Upper lobe of right lung (tissue), 1 donor: ENCODE measurements at places on chromosomes 7 and 10.

GRCh38 chr10:124916098-124916584 is 25.8 kb upstream of the ZRANB1 start:
- DNase-seq: no peak

DNA sequence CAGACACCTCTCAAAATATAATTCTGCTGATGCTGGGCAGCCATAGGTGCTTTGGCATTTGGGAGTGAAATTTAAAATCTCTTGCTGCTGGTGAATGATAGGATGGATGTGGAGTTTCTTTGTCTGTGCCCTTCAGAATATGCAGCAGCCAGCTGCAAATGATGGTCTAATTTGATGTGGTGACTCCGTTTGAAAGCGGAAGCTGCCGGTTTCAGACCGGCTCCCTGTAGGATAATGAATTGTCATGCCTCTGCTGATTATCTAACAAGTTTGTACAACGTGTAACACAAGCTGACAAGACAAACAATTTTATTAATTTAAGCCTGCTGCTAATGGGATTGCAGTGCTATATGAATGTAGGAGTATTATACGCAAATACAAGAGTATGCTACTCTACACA is 103.5 kb downstream of the SND1 start:
- DNase-seq: no peak

GRCh38 chr7:52161483-52161882 is 844.9 kb upstream of the COBL start:
- no peak for DNase-seq

GRCh38 chr10:78432583-78432982 is 398.9 kb downstream of the RPS24 start:
- no peak for DNase-seq

GRCh38 chr10:123019264-123019663 is 10.5 kb downstream of the ACADSB start:
- DNase-seq: no peak
